ENCODE measurements at places on chromosomes 5 and 9.
A peak's percentile ranks its signal among the peaks of the same experiment; 100 is the strongest.

GRCh38 chr5:125142458-125142857 lies 396.0 kb upstream of the ZNF608 start:
- peak; percentile 17 for DNase-seq

- DNase-seq: no peak
Observed at GRCh38 chr9:110143950-110144545, 63.9 kb downstream of the C9orf152 start.

DNA sequence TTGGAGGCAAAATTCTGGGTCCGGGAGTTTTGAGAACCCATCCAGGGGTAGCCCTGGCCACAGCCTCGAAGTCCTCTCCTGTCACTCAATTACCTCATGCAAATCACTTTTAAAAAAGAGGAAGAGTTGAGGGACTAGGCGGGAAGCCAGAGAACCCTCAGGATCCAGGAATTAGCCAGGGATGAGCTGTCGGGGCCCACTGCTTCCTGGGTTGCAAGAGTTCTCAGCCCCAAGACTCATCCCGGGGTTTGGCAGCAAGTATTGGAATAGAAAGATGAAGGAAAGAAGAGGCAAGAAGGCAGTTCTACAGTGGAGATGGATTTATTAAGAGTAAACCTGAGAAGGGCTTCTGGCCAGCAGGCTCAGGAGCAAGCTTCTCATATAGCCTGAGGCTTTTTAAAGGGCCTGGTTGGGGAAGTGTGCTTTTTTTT lies 25.6 kb downstream of the C9orf50 start:
- DNase-seq: peak; percentile 76

GRCh38 chr5:143207563-143208364 lies 195.7 kb downstream of the NR3C1 start:
- no peak for DNase-seq

GRCh38 chr5:178392386-178392785 lies 159.8 kb upstream of the PHYKPL start:
- DNase-seq: no peak

- peak; percentile 12 for DNase-seq
Observed at GRCh38 chr9:129803676-129804060, 684 bp downstream of the TOR1B start.

GRCh38 chr5:20514145-20514544 lies 526.1 kb upstream of the CDH18 start:
- no peak for DNase-seq

- DNase-seq: peak; percentile 93
Observed at GRCh38 chr5:112004867-112005622, 248.1 kb upstream of the NREP start.

All from EH (cell line).